Activated CD4-positive, alpha-beta T cell treated with anti-CD3 and anti-CD28 coated beads for 24 hours (primary cell): ENCODE measurements at places on chromosomes 11 and 22.

DNA sequence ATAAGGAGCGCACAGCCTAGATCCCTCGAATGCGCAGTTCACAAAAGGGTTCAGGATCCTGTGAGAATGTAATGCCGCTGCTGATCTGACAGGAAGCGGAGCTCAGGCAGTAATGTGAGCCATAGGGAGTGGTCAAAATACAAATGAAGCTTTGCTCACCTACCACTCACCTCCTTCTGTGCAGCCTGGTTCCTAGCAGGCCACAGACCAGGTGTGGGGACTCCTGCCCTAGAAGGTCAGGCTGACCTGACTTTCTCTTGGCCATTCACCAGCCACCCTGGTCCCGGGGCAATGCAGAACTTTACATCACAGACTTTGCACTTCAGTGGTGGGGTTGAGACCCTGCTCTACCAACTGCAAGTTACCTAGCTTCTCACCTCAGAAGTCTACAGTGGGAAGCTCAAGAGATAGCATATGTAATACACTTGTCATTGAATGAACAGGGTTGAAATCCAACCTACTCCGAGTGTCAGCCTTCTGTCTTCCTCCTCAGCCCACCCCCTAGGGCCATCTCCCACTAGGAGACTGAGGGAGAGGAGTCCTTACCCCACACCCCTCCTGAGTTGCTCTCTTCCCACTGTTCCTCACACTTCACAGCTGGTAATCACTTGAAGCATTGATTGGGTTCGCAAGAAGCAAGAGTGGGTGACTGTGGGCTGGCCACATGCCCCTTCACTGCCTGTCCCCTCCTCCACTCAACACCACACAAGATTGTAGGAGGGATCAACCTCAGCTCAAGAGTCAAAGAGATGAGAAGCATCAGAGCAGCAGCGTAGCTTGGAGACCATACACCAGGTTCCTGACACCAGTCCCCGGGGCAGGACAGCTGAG, 2.0 kb upstream of the KCNJ1 start:
- DNase-seq: no peak

GRCh38 chr22:19117111-19117512, 5.1 kb downstream of the DGCR2 start:
- DNase-seq: no peak

GRCh38 chr11:62400760-62401159, 18.1 kb upstream of the SCGB1A1 start:
- no peak for DNase-seq

GRCh38 chr11:72578051-72578450, 96.2 kb downstream of the PDE2A start:
- no peak for DNase-seq

DNA sequence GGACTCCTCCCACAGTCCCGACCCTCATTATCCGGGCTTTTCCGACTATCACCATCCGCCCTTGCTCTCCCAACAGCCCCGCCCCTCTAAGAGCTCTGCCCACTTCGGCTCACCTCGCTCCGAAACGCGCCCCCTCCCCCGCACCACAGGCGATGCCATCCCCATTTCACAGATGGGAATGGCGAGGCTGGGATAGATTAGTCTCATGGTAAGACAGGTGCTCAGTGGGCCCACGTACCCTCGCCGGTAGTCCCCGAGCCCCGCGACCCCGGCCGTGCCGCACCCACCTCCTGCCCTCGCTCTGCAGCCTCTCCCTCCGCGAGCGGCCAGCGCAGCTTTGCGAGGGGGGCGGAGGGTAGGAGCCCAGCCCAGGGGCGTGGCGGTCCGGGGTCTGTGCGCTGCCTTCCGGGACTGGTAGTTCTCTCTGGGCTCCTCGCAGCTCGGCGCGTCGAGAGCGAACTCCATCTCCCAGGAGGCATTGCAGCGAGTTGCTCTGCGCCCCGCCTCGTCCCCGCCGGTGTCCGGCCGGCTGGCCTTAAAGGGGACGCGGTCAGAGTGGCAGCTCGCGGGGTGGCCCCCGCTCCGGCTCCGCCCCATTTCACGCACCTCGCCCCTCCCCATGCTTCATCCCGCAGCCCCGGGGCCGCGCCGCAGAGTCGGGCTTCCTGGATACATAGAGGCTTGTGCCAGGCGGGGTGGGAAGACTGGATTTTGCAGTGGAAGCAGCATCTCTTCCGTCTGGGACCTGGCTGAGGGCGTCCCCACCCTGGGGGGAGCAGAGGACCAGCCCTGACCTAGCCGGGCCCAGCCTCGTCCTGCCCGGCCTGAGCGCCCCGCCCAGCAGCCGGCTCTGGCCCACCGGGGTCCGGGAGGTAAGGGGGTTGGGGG, at the start of the genes KCTD21 and USP35:
Gene KCTD21 (minus strand): TSS at position 341 of the 888 bp plus-strand sequence. CDS start 14,072 bp downstream, outside the sequence.
Gene USP35 (plus strand): TSS at position 634 of the 888 bp plus-strand sequence. CDS start 7,327 bp downstream, outside the sequence.
- peak; percentile 84 for DNase-seq

DNA sequence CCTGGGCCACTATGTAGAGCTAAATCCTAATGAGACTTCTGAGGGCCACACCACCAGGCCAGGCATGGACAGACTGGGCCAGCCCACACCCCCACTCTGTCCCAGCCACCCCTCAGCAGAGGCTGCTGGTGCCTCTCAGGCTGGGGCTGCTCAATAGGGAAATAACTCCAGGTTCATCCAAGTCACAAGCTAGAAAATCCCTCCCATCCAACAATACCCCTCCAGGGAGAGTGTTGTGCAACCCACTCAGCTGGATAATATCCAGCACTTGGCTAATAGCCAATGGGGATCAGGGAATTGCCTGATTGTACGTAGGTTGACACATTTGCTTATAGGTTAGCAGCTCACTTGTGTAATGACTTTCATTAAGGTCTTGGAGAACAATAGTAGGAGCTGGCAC, 64.1 kb upstream of the WNT11 start:
- no peak for DNase-seq

DNA sequence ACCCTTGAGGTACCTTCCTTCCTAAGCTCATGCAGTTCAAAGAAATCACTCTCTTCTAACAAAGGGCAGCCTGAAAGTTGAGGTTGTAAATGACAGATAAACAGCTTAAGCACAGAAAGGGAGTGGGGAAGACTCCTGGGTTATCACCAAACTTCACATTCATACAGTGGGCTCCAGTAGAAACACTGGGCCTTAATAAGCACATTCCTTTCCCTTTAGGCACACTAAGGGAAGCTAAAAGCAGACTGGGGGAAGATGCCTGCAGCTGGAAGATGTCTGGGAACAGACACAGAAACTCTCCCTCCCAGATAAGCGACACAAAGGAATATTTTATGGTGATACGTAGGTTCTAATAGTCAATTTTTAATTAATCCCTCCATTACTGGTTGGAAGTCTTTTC, 350.3 kb upstream of the MPPED2 start:
- no peak for DNase-seq

DNA sequence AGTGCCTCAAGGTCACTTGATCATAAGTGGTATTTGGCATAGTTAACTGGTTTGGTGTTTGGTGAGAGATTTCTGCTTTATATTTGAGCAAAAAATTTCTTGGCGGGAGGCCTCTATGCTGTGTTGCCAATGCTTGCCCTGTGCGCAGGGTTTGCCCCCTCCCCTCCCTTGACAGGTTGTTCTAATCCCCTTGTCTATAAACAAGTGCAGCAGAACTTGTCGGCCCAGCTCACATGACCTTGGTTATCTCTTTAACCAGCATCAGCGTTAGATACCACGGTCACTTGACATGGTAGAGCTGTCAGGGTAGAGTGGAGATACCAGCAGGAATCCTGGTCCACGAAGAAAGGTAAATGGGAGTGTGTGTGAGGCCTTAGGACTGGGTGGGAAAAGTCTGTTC, 35.6 kb downstream of the MARK2 start:
- DNase-seq: no peak

DNA sequence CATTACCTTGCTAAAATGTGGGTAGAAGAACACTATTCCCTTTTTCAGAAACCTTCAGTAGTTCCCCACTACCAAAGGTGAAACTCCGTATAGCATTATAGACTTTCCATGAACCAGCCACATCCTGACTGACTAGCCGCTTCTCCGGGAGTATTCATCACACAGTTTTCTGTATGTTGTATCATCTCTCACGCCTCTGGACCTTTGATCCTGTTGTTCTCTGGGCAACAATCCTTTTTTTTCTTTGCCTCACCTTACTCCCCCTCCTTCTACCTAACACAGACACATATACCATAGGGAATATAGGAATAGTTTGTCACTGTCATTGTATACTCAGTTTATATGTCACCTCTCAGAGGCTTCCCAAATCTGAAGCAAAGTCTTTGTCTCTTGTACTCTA, 20.8 kb downstream of the ZC3H12C start:
- DNase-seq: no peak

DNA sequence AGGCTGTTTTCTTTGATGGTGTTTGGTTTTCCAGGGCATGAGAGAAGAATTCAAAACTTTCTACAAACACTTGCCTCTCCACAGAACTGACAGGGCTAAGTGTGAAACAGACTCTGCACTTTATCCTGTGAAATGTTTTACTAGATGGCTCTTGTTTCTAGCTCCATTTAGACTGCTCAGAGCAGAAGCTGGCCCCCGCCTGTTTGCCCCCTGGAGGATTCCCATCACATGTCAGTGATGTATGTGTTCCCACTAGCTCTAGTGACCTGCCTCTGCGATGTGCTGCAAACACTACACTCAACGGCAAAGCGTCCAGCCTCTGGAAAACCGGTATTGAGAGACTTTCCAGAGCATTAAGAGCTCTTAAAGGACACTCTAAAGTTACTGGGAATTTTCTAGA, 41.4 kb upstream of the PCF11 start:
- no peak for DNase-seq

DNA sequence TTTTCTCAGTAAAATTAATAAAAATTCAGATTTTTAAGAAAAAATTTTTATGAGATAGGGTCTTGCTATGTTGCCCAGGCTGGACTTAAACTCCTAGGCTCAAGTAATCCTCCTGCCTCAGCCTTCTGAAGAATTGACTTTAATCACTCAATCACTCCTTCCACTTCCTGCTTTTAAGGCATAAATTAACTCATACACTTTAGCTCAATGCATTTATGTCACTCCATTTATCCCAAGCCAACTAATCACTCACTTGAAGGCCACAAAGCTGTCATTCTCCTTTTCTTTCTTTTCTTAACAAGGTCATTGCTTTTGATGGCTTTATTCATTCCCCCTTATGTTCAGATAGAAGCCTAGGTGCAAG, 877 bp downstream of the ALG9 start:
- no peak for DNase-seq

DNA sequence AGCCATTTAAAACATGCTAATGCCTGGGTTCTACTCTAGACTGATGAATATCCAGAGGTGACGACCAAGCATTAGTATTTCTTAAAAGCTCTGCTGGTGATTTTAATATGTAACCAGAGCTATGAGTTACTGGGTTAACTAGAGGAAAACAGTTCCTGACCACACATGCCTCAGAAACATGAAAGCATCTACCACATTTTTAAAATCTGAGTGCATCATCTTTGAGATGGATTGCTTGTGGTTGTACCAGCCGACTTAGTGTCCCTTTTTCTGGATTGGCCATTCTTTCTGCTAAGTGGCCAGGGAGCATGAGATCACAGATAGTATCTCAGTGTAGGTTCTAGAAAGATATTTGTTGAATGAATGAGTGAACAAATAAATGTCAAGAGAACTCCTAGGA, 152.4 kb downstream of the NTM start:
- DNase-seq: no peak

- no peak for DNase-seq
Observed at GRCh38 chr11:8283465-8284230, 20.0 kb upstream of the LMO1 start.

DNA sequence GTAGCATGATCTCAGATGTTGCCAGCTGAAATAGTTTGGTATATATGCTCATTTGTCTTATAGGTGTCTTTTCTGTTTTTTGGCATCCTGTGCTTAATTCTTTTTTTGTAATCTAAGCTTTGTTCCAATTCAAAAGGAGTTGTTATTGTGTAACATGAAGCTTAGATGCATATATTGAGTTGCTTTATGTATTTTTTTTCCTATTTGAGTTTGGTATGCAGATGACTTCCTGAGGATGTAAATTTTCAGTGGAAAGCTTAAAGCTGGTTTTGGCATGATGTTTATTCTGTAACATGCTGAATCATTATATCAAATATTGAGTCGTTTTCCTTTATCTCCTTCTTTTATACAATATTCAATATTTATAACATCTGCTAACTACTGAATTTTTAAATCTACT, 69.4 kb downstream of the DDX10 start:
- no peak for DNase-seq
